ENCODE measurements at places on chromosomes 13 and 19.

- DNase-seq: peak; percentile 45
Measured at GRCh38 chr19:10565028-10565566, 713 bp downstream of the KRI1 start.

- no peak for DNase-seq
Measured at GRCh38 chr13:43167731-43168130, 144.3 kb downstream of the DNAJC15 start.

DNA sequence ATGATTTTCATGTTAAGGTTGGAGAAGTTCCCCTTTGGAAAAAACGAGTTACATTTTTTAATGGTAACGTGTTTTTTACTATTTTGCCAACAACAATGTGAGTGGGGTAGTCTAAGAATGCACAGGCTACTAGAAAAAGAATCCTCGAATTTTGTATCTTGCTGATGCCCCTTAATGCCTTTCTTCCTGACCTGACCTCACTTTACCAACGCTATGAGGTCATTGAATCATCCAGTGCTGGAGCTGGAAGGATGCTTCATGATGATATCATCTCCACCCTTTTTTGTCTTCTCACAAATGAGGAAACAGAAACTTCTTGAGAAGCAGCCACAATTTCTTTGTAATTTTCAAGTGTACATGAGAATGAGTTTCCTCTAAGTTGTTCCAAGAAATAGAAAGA is 8.2 kb upstream of the UBL3 start:
- no peak for DNase-seq

DNA sequence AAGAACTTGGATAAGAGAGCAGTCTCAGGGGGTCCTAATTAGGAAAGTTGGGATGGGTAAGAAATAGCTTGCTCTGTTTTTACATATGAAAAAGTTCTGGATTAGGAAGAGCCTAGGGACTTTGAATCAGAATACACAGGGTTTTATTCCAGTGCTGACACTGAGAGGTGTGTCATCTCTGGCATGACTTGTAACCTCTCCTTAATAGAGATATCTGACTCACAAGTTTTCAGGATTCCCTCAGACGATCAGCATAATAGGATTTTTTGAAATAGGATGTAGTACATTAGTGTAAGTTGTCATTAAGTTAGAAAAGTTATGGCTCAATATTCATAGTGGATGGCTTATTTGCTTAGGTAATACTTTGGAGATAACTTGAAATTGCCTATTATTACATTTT is 555.2 kb upstream of the MIR17HG start:
- no peak for DNase-seq

DNA sequence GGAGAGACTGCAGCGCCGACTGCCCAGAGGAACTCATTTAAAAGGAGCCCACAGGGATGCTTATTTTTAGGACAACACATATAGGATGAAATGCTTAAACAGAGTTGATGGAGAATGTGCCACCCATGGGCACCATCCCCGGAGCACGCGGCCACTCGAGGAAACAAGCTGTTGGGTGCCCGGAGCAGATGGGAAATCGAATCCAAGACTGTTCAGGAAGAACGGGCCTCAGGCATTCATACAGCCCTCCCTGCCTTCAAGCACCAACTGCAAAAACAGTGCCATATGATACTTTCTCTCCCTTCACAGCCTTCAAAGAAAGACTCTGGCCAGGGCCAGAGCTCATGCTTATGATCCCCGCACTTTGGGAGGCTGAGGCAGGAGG is 40.2 kb downstream of the RAB20 start:
- DNase-seq: no peak
